Cardiac atrium fibroblast (primary cell): ENCODE measurements at places on chromosomes 12 and 14. TPM values are rescaled to one million over a fixed set of nuclear protein-coding genes. Genes with fewer than 3 reads are reported as not detected.

Gene PPHLN1
- total RNA-seq: 39.2 and 51.5 TPM in 2 replicates

Gene RND1
- total RNA-seq: 0.18 TPM in 1 of 2 replicates, not detected in the other

Gene PRH2
- total RNA-seq: not detected in 2 replicates

Gene FGF6
- not detected in 2 replicates for total RNA-seq

Gene IAPP
- not detected in 2 replicates for total RNA-seq

Gene ABCD4
- 17.7 and 39.5 TPM in 2 replicates for total RNA-seq

Gene CCDC85C
- total RNA-seq: 4.2 and 7.2 TPM in 2 replicates

Gene GPHN
- total RNA-seq: 4.0 and 6.2 TPM in 2 replicates
